ENCODE measurements at places on chromosomes 2 and 18. TPM values are rescaled to one million over a fixed set of nuclear protein-coding genes. Genes with fewer than 3 reads are reported as not detected.

Gene STAT4
- total RNA-seq = 2.0 TPM

Gene REG3A
- not detected for total RNA-seq

Gene DPYSL5
- total RNA-seq = not detected

Gene GPAT2
- 2.3 TPM for total RNA-seq

Gene CRACDL
- not detected for total RNA-seq

Gene PLB1
- total RNA-seq = 1.4 TPM

Gene PLEK
- total RNA-seq = 1.1 TPM

Gene MYOM1
- total RNA-seq = 1.3 TPM

Gene SFT2D3
- total RNA-seq = 3.8 TPM

Gene GALNT5
- 26.9 TPM for total RNA-seq

Gene PROC
- total RNA-seq = not detected

Gene FAM98A
- 17.8 TPM for total RNA-seq

Gene CNTNAP5
- not detected for total RNA-seq

Gene ACMSD
- under 0.01 TPM for total RNA-seq

Gene OTOF
- 0.14 TPM for total RNA-seq

Gene SOWAHC
- total RNA-seq = 6.5 TPM

Gene ALK
- total RNA-seq = under 0.01 TPM

Gene FAM237A
- not detected for total RNA-seq

Gene CTAGE1
- not detected for total RNA-seq

Gene DSG1
- not detected for total RNA-seq

Gene NT5DC4
- total RNA-seq = not detected

Gene ABHD1
- not detected for total RNA-seq

Gene CYRIA
- 3.7 TPM for total RNA-seq

Gene CNNM4
- 2.1 TPM for total RNA-seq

Gene NEB
- total RNA-seq = 0.18 TPM

Gene TRIM54
- not detected for total RNA-seq

Gene DIPK1C
- not detected for total RNA-seq

Gene PTPRM
- total RNA-seq = 72.0 TPM

Gene KATNAL2
- total RNA-seq = 3.6 TPM

Measured in smooth muscle cell of bladder (primary cell).